ENCODE measurements at places on chromosomes 5 and 9.

DNA sequence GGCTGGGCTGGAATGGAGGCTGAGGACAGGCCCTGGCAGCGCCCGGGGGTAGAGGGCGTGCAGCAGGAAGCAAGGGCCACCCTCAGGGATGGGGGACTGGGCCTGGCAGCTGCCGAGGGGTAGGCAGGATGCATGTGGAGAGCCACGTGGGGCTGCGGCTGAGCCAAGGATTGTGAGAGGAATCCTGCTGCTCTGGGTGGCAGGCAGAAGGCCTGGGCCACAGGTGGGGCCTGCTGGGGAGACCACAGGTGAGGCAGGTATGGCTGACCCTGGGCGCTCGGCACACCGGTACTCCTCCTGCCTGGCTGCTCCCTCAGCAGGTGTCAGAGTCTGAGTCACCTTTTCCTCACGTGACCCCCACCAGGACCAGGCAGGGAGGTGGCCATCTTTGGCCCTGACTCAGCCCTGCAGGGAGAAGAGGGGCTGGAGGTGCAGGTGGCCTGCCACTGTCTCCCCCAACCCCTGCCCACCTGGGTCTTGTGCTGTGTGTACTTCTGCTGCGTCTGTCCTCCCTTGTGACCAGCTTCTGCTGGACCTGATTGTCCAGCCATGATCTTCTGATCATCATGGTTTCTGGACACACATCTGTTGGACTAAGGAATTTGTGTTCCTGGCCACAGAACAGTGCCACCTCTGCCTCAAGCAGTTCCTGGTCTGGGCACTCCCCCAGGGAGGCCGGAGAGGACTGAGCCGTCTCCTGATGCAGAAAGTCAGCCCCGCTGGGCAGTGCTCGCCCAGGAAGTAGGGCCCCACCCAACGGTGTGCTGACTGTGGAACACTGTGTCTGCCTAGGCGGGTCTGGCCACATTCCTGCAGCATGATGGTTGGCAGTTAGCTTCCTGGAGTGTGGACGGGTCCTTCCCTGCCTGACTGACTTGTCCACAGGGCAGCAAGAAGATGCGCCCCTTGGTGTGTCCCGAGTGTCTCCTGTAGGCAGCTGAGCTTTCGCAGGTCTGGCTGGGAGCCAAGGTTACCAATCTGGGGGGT lies 6.4 kb downstream of the ARRDC1 start:
- no peak for DNase-seq

DNA sequence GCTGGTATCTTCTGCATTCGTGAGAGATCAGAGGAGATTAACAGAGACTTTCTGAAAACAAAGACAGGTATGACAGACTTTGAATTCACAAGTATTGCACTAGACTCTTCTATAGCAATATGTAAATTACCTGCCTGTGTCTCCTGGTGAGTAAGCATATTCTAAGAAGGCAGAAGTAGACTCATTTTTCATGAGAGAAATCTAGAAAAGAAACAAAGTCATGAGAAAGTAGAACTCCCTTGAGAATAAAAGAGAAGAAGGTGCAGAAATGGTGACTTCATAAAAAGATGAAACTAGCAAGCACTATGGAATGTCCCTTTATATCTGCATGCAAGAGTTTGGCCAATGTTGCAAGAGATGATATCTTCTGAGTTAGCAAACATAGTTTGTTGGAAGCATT lies 419.8 kb downstream of the DMRT2 start:
- DNase-seq, result no peak

DNA sequence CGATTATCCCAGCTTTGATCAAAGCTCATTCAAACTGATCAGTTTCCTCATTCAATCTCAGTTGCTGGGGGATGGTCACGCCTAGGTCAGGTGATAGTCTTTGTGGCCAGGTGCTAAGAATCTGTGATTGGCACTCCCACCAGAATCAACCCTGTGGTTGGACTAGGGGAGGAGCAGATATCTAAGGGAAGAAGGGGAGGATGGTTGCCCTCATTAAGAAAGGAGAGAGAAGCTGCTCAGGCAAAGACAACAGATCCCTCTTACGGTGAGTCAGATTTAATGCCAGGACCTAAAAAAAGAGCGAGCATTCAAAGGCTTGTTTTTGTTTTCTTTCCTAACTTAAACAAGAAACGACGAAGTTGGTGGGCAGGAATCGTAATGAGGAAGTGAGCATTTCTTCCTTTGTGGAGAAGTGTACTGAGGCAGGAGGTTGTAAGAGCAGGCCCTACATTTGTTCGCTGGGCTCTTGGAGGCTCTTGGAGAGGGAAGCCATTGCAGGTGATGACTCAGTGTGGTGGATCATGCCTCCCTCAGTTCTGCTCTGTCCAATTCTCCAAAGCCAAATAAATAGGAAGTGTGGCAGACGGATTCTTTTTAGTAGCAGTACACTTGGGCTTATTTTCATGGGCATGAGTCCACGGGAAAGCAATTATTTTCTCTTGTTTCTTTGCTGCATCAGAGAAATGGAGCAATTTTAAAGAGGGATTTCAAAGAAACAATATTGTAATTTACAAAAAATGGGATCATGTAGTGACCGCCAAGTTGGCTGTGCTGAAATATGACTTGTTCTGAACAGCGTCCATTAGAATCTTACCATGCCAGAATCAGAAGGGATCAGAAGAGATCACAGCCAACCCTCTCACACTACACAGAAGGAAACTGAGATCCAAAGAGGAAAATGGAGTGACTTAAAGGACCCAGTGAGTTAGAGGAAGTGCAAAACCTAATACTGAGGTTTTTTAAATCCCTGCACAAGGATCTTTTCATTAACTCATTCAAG lies 18.7 kb upstream of the TGFBR1 start:
- no peak for DNase-seq

GRCh38 chr9:109922617-109923470 lies 142.8 kb downstream of the PALM2AKAP2 start:
- no peak for DNase-seq

DNA sequence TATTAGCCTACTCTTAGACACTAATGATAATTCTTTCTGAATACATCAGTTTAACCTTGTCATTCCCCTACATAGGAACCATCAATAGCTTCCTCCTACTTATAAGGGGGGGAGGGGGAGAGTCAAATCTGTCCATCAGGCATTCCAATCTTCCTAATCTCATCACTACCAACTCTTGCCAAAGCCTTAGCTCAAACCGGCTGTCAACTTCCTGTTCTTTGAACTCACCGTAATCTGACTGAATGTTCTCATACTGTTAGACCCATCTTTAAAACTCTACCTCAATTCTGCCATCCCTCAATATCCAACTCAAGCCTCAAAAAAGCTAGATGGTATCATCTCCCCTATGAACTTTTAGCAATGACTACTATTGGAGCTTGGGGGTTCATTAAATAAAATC lies 41.9 kb upstream of the RNF38 start:
- no peak for DNase-seq

- no peak for DNase-seq
These were observed 100.8 kb upstream of the RANBP3L start for GRCh38 chr5:36402512-36402906.

DNA sequence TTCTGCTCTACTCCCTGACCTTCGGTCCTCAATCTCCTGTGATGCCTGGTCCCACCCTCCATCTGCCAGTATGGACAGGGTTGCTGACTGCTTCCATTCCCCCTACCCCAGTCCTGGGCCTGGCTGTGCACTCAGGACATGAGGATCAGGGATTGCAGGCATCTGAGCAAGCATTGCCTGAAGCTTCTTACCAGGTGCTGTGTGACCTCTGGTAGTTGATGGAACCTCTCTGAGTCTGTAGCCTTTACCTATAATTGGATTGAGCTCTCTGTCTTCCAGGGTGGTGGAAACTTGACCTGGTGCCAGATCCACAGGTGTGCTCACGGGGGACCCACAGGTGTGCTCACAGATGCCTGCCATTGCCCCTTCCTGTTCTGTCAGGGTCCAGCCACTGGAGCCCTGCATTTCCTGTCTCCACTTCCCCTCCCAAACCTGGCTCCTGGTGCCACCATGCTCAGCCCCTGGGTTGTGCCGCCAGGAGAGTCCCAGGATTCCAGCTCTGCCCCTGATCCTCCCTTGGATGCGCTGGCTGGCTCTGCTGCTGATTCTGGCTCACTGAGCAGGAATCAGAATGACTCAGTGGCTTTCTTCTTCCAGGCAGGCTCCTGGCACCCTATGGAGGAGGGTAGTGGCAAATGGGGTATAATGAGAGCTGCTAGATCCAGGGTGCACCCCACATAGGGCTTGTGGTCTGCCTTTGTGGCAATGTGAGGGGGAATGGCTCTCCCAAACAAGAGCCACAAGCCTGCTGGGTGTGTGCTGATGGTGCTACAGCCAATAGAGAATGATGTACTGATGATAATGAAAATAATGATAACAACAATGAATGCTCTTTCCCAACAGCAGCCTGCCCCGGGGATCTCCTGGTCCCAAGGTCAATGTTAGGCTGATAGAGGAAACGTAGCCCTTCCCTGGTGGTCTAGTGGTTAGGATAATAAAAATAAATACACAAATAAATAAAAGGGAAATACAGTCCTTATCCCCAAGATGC lies 35.2 kb upstream of the PSD2 start:
- DNase-seq, result no peak

- DNase-seq, result no peak
These were observed 6.1 kb downstream of the ZDHHC21 start for GRCh38 chr9:14687042-14687719.

DNA sequence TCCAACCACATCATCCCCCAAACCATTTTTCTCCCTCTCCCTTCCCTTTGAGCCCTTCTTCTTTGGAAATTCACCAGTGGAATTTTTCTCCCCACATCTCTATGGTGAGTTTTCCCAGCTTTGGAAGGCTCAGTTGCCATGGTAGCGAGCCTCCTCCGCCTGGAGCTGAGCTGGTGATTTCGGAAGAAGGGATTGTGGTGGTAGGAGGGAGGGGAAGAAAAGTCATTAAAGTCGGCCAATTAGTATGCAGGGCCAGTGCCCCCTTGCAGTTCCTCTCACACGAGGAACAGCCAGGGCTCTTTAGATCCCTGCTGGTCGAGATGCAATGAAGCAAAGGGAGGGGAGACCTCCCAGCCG lies 322.0 kb downstream of the NTRK2 start:
- no peak for DNase-seq

GRCh38 chr9:80707120-80707519 lies 982.2 kb downstream of the TLE1 start:
- no peak for DNase-seq

- peak; percentile 46 for DNase-seq
These were observed 2.2 kb downstream of the GABRB2 start for GRCh38 chr5:161544350-161544765.

GRCh38 chr9:91755761-91756509 lies 194.1 kb downstream of the ROR2 start:
- DNase-seq, result no peak

GRCh38 chr9:16543225-16543624 lies 327.2 kb downstream of the BNC2 start:
- no peak for DNase-seq

Data from hematopoietic multipotent progenitor cell (in vitro differentiated cells).